ENCODE measurements at places on chromosomes 11 and 22.

GRCh38 chr11:113553235-113553634 is 78.0 kb upstream of the DRD2 start:
- DNase-seq = no peak

GRCh38 chr11:17077240-17077519 is 287 bp downstream of the RPS13 start:
- no peak for DNase-seq

DNA sequence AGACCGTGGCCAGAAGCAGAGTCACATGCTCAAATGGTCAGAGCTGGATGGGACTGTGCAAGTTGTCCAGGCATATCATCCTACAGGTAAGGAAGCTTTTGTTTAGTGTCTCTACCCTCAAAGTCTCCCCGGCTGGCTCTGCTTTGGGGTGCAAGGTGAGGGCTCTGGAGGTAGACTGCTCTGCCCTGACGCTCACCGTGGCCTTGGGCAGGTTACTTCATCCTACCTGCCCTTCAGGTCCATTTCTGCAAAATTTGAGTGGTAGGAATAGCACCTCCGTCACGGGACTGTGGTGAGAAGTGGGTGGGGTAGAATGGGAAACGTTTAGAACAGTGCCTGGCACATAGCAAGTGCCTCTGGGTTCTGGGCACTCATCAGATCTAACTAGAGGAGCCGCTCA is 42.2 kb downstream of the NAT10 start:
- no peak for DNase-seq

GRCh38 chr22:30291058-30291892 is 2.0 kb upstream of the CASTOR1 start:
- no peak for DNase-seq

DNA sequence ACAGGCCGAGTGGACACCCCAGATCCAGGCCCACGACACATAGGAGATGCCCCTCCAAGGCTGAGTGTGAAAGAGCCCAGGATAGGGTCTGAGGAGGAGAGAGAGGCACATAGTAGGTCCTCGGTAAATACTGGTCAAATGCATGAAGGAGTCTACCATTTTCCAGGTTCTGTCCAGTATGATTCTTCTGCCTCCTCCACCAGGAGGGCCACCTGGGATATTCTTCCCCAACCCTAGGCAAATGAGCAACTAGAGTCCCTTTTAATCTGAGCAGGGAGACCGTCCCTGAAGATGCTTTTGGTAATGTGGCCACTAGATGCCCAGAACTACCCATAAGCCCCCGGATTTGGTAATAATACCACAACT is 6.7 kb downstream of the PDGFB start:
- DNase-seq = no peak

- DNase-seq = peak; percentile 81
Measured at GRCh38 chr11:65744026-65744698, 23.6 kb upstream of the RNASEH2C start.
